ENCODE measurements at places on chromosomes 13 and 19.

DNA sequence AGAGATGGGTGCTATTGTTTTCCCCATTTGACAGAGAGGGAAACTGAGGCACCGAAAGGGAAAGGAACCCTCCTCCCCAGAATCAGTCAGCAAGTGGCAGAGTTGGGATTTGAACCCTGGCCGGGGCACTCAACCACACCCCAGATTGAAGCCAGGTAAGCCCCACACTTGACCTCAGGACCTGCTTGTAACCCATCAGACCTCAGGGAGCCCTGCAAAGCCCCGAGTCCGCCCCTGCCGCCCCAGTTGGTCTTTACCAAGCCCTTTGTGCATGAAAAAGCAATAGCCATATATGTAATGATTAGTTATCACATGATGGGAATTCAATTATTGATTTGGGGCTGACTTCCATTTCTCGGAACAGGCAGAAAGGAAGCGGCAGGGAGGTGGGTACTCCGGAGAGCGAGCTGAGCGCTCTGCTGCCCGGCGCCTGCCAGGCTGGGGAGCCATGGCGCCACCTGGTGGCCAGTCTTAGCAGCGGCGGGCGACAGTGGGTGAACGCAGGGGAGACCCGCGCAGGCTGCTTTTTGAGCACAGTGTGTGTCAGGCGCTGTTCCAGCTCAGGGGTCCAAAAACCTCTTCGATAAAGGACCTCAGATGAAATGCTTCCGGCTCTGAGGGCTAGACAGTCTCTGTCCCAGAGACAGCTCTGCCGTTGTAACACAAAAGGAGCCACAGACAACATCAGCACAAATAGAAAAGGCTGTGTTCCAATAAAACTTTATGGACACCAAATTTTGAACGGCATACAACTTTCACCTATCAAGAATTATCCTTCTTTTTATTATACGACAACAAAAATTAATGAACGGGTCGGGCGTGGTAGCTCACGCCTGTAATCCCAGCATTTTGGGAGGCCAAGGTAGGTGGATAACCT lies 82.9 kb upstream of the CACNA1A start:
- H3K36me3 ChIP-seq = no peaks in the 10 kb centered on the region
- H3K4me3 ChIP-seq = no peak overlapping the region

GRCh38 chr19:31144075-31144870 lies 205.0 kb downstream of the TSHZ3 start:
- H3K27ac ChIP-seq = no peak overlapping the region
- no peak for DNase-seq
- no peak overlapping the region for H3K4me3 ChIP-seq

DNA sequence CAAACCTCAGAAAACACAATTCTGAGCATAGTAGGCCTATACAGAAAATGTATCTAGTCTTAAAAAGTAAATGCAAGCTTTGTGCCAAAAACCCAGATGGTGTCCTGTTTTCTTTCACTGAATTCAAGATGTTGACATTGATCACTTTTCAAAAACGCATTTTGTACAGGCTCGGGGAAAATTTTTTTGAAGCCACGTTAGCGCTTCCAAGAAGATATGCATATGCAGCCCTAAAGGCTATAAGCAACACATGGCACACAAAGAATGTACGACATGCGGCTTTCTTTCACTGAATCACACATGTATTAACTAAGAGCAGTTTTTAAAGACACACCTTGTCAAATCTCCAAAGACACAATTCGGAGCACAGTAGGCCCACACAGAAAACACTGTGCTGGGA lies 115.4 kb downstream of the MRPL57 start:
- H3K27ac ChIP-seq = no peak overlapping the region
- H3K4me1 ChIP-seq = no peaks in the 10 kb centered on the region
- no peaks in the 10 kb centered on the region for H3K27me3 ChIP-seq
- no peaks in the 10 kb centered on the region for H3K36me3 ChIP-seq

GRCh38 chr19:4326837-4327251 lies 11.8 kb downstream of the STAP2 start:
- H3K4me1 ChIP-seq = peaks cover 14% of the 10 kb centered on the region
- H3K27ac ChIP-seq = no peak overlapping the region
- H3K27me3 ChIP-seq = no peaks in the 10 kb centered on the region
- no peak for DNase-seq
- peak overlapping the region; percentile 61 for H3K4me3 ChIP-seq
- H3K36me3 ChIP-seq = no peaks in the 10 kb centered on the region

DNA sequence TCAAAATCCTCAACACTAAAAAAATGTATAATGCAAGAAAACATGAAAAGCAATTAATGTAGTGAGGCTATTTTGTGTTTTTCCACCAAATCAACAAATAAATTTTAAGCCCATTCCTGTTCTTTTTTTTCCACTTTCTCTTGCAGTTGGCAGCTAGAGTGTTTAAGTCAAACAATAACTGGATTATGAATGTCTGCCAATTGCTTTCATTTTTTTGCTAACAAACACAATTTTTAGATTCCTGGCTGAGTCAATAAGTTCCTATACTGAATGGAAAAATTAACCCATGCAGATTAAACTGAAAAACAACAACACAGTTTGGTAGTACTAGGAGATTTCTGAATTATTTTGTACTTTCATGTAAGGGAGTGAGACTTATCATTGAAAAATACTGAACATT lies 232.4 kb downstream of the SLITRK5 start:
- H3K4me1 ChIP-seq = no peaks in the 10 kb centered on the region
- no peak overlapping the region for H3K27ac ChIP-seq
- H3K4me3 ChIP-seq = no peak overlapping the region
- H3K36me3 ChIP-seq = no peaks in the 10 kb centered on the region
- no peaks in the 10 kb centered on the region for H3K27me3 ChIP-seq

Measured in naive thymus-derived CD4-positive, alpha-beta T cell (primary cell).